NB4 (cell line): ENCODE measurements at places on chromosomes 12 and 14.

- no peak for DNase-seq
Observed at GRCh38 chr14:105467249-105467941, 7.2 kb upstream of the CRIP2 start.

DNA sequence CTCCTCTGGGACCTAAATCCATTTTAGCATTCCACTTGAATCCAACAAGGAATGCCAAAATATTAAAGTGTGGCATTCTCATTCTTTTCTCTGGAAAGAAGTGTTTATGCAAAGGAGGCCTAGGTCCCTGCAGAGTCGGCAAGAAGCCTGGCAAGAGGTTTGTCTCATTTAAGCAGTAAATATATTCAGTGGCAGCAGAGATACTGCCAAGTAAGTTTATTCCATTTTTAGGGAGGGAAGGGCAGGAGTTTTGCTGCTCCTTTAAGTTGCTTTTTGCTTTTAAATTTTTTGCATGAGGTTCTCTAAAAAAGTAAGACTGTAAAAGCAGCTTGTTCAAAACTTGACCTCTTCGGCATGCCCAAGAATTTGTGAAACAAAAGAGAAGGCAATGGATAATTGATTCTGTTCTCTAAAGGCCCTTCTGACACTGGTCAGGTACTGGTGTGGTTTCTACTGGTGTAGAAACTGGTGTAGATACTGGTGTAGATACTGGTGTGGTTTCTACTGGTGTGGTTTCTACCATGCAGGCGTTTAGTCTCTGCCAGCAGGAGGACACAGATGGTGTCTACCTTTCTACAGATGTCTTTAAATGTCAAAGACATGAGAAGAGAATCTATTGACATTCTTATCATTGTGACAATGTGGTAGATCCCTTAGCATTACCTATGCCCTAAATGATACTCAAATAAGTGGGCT lies 107.3 kb downstream of the SAMD4A start:
- DNase-seq, result no peak

DNA sequence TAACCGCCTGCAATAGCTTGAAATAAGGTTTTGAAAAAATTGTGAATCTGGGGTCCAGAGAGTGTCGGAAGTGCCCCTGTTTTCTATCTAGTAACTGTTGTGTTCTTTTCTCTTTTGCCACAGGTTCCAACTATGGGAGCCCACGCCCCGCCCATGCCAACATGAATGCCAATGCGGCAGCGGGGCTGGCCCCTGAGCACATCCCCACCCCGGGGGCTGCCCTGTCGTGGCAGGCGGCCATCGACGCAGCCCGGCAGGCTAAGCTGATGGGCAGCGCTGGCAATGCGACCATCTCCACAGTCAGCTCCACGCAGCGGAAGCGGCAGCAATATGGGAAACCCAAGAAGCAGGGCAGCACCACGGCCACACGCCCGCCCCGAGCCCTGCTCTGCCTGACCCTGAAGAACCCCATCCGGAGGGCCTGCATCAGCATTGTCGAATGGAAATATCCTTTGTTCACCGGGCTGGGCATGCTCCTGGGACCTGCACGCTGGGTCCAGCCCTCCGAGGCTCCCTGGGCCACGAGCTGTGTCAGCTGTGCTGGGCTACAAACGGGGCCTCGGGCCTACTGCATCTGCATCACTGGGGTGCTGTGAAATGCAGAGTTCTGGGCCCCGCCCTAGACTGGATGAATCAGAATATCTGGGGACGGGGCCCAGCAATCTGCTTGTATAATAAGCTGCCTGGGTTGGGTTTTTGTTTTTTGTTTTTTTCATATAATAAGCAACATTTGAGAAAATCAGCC lies 62.5 kb downstream of the CACNA1C start:
- no peak for DNase-seq

DNA sequence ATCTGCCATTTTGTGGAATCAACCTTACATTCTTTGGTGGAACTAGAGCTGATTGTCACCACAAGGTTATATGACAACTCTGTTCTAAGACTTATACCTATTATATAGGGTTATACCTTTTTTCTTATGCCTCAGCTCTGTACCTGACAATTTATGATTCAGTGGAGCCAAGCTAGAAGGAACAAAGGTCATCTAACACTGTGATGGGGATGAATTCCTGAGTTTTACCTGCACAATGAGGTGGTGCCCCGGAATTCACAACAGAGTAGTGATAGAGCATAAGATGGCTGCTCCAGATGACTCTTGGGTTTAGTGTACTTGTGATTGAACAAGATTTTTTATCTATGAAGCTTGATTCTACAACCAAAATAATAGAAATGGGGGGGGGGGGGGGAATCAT lies 207.3 kb downstream of the PCNX1 start:
- no peak for DNase-seq

DNA sequence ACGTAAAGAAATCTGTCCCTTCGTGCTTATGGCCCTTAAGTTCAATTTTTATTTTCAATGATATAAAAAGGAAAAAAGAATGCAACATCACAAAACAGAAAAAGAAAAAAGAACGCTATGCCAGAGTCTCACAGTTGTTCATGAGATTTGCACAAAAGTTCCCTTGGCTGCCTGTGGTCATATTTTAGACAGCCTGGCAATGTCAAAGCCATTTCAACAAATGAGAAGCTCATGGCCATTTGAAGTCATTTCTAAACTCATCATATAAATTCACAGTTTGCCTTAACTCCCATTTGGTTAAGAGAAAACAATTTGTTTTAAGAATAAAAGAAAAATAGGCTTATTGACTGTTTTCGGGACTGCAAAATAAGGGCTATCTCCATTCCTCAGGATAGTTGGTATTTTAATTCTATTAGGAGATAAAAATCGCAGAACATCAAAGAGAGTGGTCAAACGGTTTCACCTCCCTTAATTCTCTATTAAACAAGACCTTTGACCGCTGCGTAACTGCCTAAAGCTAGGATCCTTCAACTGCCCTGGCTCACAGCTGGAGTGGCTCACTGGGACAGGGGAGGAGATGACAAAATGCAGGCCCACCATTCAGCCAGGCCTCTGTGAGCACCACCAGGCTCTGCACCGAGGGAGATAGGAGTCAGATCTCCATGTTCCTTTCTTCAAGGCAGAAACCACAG lies 119.2 kb upstream of the DAAM1 start:
- no peak for DNase-seq

GRCh38 chr14:70807898-70808415 lies 1.4 kb downstream of the MAP3K9 start:
- DNase-seq, result no peak

DNA sequence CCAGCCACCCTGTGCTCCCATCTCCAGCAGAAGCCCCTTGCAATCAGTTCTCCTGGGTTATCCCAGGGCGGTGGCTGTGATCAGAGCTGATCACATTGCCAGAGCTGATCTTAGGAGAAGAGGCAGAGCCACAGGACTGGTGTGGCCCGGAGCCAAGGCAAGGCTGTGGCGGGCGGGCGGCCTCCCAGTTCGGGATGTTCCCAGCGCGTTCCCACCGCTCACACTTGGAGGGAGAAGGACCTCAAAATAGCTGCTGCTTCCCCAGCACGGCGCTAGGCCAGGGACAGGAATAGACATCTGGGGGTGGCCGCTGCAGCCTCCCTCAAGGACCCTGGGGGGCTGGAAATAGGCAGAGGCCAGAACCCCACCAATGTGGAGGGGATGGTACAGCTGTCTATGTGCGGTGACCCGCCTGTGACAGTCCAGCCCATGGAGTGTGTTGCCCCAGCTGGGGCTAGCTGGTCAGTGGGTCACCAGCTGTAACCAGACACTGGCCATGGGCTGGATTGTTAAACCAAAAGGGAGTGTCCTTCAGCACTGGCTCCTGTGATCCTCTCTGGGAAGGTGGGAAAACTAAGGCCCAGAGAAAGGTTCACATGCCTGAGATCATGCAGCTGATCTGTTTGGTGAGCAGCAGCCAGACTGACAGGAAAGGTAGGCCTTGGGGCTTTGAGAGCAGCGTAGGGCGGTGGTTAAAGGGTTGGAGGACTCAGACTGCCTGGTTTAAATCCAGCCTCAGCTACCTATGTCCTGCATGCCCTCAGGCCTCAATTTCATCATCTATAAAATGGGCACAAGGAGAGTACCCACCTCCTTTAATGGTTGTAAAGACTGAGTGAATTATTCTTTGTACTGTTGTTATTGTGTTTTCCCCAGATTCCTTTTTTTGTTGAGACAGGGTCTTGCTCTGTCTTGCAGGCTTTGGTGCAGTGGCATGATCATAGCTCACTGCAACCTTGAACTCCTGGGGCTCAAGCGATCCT lies 8.0 kb upstream of the POP5 start:
- no peak for DNase-seq
